ENCODE measurements at places on chromosomes 13 and 19. TPM values are rescaled to one million over a fixed set of nuclear protein-coding genes. Genes with fewer than 3 reads are reported as not detected.

DNA sequence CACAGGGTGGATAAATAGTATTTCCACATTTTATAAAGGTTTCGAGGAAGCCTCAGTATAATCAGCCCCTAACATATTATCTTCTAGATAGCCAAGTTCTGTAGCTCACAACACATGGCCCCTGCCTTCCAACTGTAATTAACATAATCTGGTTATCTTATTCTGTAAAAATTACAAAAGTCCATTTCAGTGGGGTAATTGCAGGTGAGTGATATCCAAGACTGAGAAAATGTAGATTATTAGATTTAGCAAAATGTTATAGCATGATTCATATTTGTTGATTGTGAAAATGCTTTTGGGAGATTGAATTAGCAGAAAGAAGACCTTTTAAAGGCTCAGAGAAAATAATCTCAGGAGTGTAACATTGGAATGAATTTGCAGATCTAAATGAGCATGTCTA, 168.3 kb upstream of the GPC6 start:
- H3K36me3 ChIP-seq: no peaks in the 10 kb centered on the region
- H3K4me1 ChIP-seq: no peaks in the 10 kb centered on the region
- no peaks in the 10 kb centered on the region for H3K27me3 ChIP-seq
- no peak overlapping the region for H3K27ac ChIP-seq
- H3K4me3 ChIP-seq: no peak overlapping the region
- no peak for DNase-seq

- peaks cover 10% of the 10 kb centered on the region for H3K4me1 ChIP-seq
- H3K27me3 ChIP-seq: no peaks in the 10 kb centered on the region
- no peak overlapping the region for H3K4me3 ChIP-seq
- no peaks in the 10 kb centered on the region for H3K36me3 ChIP-seq
- no peak overlapping the region for H3K27ac ChIP-seq
- no peak for DNase-seq
Measured at GRCh38 chr13:48296528-48296927, 7.0 kb upstream of the RB1 start.

- peaks cover 26% of the 10 kb centered on the region for H3K36me3 ChIP-seq
- peaks cover 2% of the 10 kb centered on the region for H3K4me1 ChIP-seq
- peaks cover 24% of the 10 kb centered on the region for H3K27me3 ChIP-seq
- no peak overlapping the region for H3K4me3 ChIP-seq
- DNase-seq: peak; percentile 55
Measured at GRCh38 chr19:56838909-56839651, 1.4 kb downstream of the PEG3 start.

DNA sequence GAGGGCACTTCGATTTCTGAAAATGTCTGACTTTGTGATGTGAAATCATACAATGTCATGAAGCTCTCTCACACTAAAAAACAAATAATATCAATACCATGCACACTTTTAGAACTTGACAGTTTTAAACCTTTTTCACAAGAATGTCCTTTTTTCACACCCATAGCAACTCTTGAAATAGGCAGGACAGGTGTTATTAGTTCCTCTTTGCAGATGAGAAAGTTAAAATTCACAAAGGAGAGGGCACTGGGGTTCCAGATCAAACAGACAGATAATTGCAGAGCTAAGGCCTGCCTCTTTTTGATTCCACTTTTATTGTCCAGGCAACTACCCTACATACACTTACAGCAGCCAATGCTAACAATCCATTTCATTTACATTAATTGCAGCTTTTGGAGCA, 142.8 kb downstream of the KLF12 start:
- no peak overlapping the region for H3K4me3 ChIP-seq
- peaks cover 57% of the 10 kb centered on the region for H3K4me1 ChIP-seq
- peaks cover 25% of the 10 kb centered on the region for H3K36me3 ChIP-seq
- no peaks in the 10 kb centered on the region for H3K27me3 ChIP-seq

GRCh38 chr19:18117692-18118378, 20.3 kb downstream of the MAST3 start:
- peaks cover 3% of the 10 kb centered on the region for H3K36me3 ChIP-seq
- H3K27ac ChIP-seq: peak overlapping the region; percentile 86
- peaks cover 32% of the 10 kb centered on the region for H3K4me1 ChIP-seq
- peak overlapping the region; percentile 77 for H3K4me3 ChIP-seq

- DNase-seq: no peak
- H3K4me1 ChIP-seq: no peaks in the 10 kb centered on the region
- no peaks in the 10 kb centered on the region for H3K36me3 ChIP-seq
- no peak overlapping the region for H3K4me3 ChIP-seq
- H3K27ac ChIP-seq: no peak overlapping the region
Measured at GRCh38 chr13:101218484-101218883, 197.8 kb downstream of the NALCN start.

DNA sequence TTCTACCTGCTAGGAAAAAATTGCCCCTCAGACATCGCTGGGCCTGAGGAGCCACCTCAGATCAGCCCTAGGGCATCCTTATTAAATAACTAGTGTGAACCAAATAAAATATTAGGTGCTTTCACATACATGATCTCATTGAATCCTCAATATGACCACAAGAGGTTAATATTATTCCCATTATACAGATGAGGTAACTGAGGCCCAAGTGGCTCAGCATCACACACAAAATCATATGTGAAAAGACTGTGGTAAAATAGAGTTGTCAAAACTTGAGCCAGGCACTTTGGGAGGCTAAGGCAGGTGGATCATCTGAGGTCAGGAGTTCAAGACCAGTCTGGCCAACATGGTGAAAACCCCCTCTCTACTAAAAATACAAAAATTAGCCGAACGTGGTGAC, 2.9 kb upstream of the DMKN start:
- peaks cover 13% of the 10 kb centered on the region for H3K27me3 ChIP-seq
- H3K27ac ChIP-seq: no peak overlapping the region
- DNase-seq: no peak
- no peaks in the 10 kb centered on the region for H3K4me1 ChIP-seq
- H3K36me3 ChIP-seq: no peaks in the 10 kb centered on the region

- no peaks in the 10 kb centered on the region for H3K4me1 ChIP-seq
- no peaks in the 10 kb centered on the region for H3K27me3 ChIP-seq
- no peak overlapping the region for H3K4me3 ChIP-seq
- H3K36me3 ChIP-seq: no peaks in the 10 kb centered on the region
- H3K27ac ChIP-seq: no peak overlapping the region
Measured at GRCh38 chr13:25776722-25777121, 275.1 kb downstream of the SHISA2 start.

- H3K27ac ChIP-seq: no peak overlapping the region
- no peak overlapping the region for H3K4me3 ChIP-seq
- H3K27me3 ChIP-seq: no peaks in the 10 kb centered on the region
Measured at GRCh38 chr19:49609499-49610092, 18.6 kb downstream of the PRR12 start.

GRCh38 chr13:23432626-23433025, 876 bp downstream of the SACS start:
- no peaks in the 10 kb centered on the region for H3K36me3 ChIP-seq
- H3K4me1 ChIP-seq: peaks cover 4% of the 10 kb centered on the region
- H3K4me3 ChIP-seq: no peak overlapping the region

DNA sequence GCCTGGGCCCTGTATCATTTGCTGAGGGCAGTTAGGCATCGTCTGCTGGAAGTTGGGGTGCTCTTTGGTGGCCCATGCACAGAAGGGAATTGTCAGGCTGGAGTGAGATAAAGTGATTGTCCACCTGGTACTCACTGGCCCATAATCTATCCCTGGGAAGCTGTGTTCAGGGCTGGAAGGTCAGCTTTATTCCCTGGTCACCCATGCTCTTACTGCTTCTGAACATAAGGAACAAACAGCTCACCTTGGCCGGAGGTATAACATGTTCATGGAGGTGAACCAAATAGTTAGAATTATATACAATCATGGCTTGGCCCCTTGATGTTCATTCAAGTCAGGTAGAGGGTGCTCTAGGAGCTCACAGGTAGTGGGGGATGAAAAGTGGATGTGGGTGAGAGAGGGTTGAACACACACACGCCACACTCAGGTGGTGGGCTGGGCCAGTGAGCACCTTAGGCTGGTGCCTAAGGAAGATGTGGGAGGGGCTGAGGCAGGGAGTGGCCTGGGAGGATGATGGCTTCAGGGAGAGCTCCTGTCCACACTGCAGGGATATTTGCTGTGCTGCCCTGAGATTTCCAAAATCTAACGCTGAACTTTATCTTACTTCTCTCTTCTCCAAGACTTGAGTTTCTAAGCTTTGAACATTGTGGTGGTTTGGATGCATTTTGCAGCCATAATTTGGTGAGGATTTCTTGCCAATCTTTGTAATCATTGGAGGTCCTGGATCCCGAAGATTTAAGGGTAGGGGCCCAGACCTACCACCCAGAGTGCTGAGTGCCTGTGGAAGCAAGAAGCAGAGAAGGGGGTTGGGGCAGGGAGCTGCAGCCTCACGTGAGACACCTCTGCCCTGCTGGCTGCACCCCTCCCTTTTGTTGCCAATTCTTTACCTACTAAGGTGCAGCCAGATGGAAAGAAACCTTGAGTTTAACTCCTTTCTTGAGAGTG, 420.6 kb downstream of the ZNF536 start:
- H3K27ac ChIP-seq: no peak overlapping the region
- peaks cover 6% of the 10 kb centered on the region for H3K27me3 ChIP-seq
- H3K36me3 ChIP-seq: no peaks in the 10 kb centered on the region
- H3K4me3 ChIP-seq: no peak overlapping the region

DNA sequence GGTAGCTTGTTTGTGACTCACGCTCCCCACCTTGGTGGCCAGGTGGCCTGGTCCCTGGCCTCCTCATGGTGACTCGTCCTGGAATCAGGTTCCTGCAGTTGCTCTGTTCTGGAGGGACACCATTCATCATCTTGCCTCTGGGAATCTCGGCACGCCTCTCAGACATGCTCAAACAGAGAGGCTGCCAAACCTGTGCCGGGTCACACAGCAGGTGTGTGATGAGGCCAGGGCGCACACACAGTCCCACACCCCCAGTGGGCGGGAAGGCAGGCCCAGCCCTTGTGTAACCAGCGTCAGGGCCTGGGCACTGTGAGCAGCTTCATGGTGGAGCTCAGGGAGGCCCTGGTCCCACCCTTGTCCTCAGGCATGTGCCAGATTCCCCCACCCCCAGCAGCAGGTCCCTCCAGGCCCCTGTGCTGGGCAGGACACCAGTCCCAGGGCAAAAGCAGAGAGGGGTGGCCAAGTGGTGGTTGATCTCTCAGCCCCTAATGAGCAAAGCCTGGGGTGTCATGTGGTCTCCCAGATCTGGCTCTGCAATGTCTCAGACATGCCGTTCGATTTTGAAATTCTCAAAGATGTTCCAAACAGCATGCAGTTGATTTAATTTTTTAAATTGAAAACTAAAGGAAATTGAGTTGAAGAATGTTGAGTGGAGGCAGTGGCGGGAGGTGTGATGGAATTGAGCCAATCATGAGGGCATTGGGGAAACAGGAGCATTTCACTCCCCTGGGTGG, 12.1 kb downstream of the CEBPA start:
- no peak overlapping the region for H3K4me3 ChIP-seq
- H3K36me3 ChIP-seq: no peaks in the 10 kb centered on the region
- H3K4me1 ChIP-seq: peaks cover 4% of the 10 kb centered on the region

- H3K4me1 ChIP-seq: no peaks in the 10 kb centered on the region
- no peak overlapping the region for H3K4me3 ChIP-seq
- DNase-seq: no peak
- H3K36me3 ChIP-seq: no peaks in the 10 kb centered on the region
Measured at GRCh38 chr13:100951016-100951415, 276.4 kb upstream of the TMTC4 start.

GRCh38 chr19:2436384-2436783, 9.0 kb upstream of the TIMM13 start:
- no peaks in the 10 kb centered on the region for H3K27me3 ChIP-seq
- H3K4me3 ChIP-seq: no peak overlapping the region
- no peaks in the 10 kb centered on the region for H3K4me1 ChIP-seq
- DNase-seq: no peak

GRCh38 chr19:46508206-46508605, 12.5 kb upstream of the PNMA8B start:
- no peak overlapping the region for H3K27ac ChIP-seq
- H3K4me3 ChIP-seq: no peak overlapping the region
- H3K27me3 ChIP-seq: peaks cover 17% of the 10 kb centered on the region
- H3K36me3 ChIP-seq: no peaks in the 10 kb centered on the region
- no peak for DNase-seq

DNA sequence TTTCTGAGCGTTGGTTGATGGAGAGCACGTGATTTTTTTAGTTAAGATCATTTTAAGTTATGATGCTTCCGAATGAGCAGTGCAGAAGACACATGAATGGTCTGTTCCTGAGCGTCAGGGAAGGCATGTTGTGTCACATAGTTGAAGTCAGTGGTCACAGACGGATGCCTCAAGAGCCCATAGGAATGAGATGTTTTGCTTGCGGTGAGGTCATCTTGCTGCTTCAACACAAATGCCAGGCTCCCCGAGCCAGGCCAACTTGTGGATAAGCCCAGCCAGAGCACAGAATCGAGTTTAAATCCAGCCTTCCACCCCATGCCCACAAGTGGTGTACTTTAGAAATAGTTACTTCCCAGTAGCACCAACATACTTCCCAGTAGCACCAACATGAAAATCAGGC, 5.4 kb downstream of the UPF3A start:
- H3K27me3 ChIP-seq: no peaks in the 10 kb centered on the region
- H3K27ac ChIP-seq: no peak overlapping the region
- no peak overlapping the region for H3K4me3 ChIP-seq
- DNase-seq: no peak

DNA sequence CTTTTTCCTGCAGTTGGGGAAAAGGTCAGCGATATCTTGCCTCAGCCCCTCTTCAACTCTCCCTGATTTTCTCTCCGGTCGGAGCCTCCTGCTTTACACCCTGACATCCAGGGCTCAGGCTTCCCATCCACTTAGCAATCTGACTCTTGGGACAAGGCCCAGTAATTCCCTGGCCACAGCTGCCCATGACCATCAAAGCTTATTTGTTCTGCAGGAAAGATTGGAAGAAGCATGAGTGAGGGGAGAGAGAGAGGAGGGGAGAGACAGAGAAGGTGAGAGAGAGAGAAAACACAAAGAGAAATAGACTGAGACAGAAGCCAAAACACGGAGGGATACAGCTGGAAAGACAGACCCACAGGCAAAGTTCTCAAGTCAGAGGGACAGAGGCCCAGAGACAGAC, 13.7 kb downstream of the SYT3 start:
- H3K36me3 ChIP-seq: no peaks in the 10 kb centered on the region
- no peak for DNase-seq
- H3K27me3 ChIP-seq: peaks cover 5% of the 10 kb centered on the region
- no peak overlapping the region for H3K4me3 ChIP-seq
- H3K27ac ChIP-seq: no peak overlapping the region

The GEMIN7 gene
- 46.8 TPM for total RNA-seq

The LYPD5 gene
- total RNA-seq: 0.51 TPM

The SF3A2 gene
- 157 TPM for total RNA-seq

The CGB1 gene
- not detected for total RNA-seq

The ZNF560 gene
- total RNA-seq: 0.11 TPM

The LRRC25 gene
- not detected for total RNA-seq

The ADAMTS10 gene
- total RNA-seq: 3.7 TPM

The TEX26 gene
- total RNA-seq: not detected

The IGFLR1 gene
- 140 TPM for total RNA-seq
